ENCODE measurements at places on chromosomes 5 and 9.

GRCh38 chr5:43255704-43256103 is 57.5 kb downstream of the HMGCS1 start:
- DNase-seq: no peak

DNA sequence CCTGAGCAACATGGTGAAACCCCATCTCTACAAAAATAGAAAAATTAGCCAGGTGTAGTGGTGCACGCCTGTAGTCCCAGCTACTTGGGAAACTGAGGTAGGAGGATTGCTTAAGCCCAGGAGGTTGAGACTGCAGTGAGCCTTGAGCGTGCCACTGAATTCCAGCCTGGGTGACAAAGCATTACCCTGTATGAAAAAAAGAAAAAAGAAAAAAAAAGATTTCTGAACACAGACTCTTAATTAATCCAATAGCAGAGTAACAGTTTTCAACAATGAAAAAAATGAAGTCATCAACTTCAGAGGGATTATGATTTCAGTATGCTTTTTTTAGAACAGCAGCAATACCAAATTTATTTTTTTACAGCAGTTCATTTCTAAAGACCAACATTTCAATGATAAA is 118.8 kb upstream of the TNPO1 start:
- DNase-seq: no peak

GRCh38 chr5:109725135-109725534 is 35.4 kb downstream of the MAN2A1 start:
- no peak for DNase-seq

DNA sequence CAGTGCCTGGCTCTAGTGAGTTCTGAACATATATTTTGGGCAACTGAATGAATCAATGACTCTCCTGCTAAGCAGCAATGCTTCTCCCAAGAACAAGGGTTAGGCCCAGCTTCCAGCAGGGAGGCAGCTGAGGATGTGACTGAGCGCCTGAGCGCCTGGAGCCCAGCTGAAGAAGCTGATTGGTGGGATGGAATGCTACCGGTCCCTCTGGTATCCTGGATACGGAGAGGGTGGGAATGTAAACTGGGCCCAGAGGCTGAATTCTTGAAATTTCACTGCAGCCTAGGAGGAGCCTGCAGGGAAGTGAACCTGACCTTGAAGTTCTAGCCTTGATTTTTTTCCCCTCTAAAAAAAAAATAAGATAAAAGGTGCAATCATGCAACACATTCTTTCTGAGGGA is 43.2 kb downstream of the WWC1 start:
- DNase-seq: no peak

DNA sequence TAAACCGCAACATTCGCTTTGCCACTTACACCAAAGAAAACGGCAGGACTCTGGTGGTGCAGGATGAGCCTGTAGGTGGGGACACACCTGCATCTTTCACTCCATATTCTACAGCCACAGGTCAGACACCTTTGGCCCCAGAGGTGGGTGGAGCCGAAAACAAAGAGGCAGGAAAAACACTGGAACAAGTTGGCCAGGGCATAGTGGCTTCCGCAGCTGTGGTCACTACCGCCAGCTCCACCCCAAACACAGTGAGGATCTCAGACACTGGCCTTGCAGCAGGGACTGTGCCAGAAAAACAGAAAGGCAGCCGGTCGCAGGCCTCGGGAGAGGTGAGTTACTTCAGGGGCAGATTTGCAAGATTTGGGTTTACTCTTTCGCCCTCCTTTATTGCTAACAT is 33.8 kb downstream of the KDM3B start:
- DNase-seq: no peak

DNA sequence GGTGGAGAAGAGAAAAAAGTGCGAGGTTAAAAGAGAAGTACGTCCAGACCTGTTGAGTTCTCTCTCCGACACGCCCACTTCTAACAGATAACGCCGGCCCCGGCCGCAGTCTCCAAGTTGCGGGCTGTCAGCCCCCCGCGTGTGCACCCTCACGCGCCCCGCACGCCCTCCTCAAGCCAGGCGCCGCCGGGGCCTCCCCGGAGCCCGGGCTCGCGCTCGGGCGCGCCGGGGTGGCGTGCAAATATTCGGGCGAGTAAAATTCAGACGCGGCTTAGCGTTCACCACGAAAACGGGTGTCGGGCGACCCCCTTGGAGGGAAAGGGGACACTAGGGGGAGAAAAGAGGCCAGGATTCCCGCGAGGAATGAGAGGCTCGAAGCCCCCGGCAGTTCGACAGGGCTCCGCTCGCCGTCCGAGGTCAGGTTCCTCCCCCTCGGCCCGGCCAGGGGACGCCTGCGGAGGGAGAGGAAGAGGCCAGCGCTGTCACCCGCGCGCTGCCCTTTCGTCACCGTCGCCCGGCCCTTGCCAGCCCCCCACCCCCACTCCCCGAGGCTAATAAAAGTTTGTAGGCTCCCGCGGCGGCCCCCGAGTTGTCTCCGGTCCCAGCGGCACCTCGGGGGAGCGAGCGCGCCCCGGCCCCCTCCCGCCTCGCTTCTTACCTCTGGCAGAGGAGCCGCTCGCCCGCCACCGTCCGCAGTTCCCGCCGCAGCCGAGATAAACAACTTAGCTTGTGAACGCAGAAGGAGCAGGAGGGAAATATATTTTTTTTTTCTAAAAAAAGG is 743 bp downstream of the NR3C1 start:
- DNase-seq: no peak

DNA sequence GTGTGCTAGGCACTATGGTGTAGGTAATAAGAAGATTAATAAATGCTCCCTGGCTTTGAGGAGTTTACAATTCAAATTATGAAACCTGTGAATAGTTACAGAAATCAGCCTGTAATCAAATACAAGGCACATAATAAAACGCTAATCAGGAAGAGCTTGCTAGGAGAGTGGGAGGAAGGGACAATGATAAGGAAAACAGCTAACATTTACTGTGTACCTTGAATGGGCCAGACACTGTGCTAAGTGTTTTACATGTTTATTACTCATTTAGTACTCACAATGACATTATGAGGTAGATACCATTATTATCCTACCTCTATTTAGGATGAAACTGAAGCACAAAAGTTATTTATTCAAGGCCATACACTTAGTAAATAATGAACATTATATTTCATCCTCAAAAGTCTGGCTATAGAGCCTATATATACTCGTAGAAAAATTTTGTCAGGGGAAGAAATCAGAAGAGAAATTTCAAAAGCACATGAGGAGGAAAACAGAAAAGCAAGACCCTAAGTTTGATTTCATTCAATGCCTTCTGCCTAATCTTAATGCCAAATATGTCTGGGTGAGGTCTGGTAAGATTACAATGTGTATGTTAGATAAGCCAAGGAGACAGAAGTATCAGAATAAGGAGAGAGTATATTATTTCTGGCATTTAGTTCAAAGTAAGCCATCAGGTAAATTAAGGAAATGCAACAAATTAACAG is 35.9 kb downstream of the AFF4 start:
- DNase-seq: no peak

- no peak for DNase-seq
These were observed 558.0 kb downstream of the EBF1 start for GRCh38 chr5:158541536-158542297.

- no peak for DNase-seq
These were observed 62.4 kb downstream of the MAT2B start for GRCh38 chr5:163567811-163568210.

DNA sequence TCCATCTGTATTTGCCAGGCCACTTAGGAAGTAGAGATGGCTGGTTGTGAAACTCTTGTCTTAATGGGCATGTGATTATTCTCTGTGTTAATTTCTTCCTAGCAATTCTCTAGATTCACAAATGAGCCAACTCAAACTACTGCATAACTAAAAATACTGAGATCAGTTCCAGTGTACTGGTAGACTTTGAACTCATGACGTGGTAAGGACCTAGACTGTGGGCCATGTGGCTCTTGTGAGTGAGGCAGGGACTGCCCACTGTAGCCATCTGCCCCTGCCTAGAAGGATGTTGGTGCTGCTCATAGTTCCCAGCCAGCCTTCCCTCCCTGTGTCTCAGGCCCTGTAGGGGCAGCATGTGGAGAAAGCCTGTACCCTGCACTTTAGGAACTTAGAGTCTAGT is 47.4 kb downstream of the CYSTM1 start:
- no peak for DNase-seq

Measured in foreskin melanocyte (primary cell).